DND-41 (cell line): ENCODE measurements at places on chromosomes 13 and 19.

- DNase-seq, result no peak
These were observed 12.1 kb upstream of the URAD start for GRCh38 chr13:28000567-28000966.

- no peak for DNase-seq
These were observed 897.2 kb downstream of the DIAPH3 start for GRCh38 chr13:59266478-59267063.

- peak; percentile 93 for DNase-seq
These were observed at the start of gene ZNF814 for GRCh38 chr19:57888560-57889231. TSS of gene ZNF814 (minus strand) at chr19:57889037. CDS start at chr19:57888802, 235 bp downstream.

- DNase-seq, result no peak
These were observed 2.3 kb downstream of the PODNL1 start for GRCh38 chr19:13935765-13936510.

DNA sequence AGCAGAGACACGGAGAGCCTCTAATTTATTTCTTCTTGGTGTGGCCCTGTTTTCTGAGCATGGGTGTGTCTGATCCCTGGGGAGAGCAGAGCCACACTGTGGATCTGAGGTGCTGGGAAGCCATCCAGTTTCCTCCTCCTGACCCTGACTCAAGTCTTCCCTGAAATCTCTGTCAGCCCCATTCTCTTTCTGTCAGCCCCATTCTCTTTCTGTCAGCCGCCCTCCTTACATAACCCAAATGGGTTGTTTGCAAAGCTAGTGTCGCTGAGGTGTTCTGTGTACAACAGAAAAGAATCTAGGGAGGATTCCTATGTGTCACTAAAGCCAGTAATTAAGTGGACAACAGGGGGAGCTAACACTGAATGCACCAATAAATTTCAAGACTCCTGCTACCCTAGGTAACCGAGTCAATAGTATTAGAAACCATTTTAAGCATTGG, 50.2 kb downstream of the LRCH1 start:
- DNase-seq, result no peak

DNA sequence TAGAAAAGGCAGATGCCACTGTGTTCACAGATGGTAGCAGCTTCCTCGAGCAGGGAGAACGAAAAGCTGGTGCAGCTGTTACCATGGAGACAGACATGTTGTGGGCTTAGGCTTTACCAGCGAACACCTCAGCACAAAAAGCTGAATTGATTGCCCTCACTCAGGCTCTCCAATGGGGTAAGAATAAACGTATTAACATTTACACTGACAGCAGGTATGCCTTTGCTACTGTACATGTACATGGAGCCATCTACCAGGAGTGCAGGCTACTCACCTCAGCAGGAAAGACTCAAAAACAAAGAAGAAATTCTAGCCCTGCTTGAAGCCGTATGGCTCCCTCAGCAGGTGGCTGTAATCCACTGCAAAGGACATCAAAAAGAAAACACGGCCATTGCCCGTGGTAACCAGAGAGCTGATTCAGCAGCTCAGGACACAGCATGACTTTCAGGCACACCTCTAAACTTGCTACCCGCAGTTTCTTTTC, 197.7 kb downstream of the ZNF737 start:
- no peak for DNase-seq

GRCh38 chr13:102195566-102196462, 206.0 kb downstream of the FGF14 start:
- no peak for DNase-seq
